ENCODE measurements at places on chromosomes 1 and 21.

- DNase-seq: no peak
Observed at GRCh38 chr1:12170263-12170671, 3.5 kb downstream of the TNFRSF1B start.

- no peak for DNase-seq
Observed at GRCh38 chr1:26978901-26979300, 14.6 kb upstream of the TRNP1 start.

DNA sequence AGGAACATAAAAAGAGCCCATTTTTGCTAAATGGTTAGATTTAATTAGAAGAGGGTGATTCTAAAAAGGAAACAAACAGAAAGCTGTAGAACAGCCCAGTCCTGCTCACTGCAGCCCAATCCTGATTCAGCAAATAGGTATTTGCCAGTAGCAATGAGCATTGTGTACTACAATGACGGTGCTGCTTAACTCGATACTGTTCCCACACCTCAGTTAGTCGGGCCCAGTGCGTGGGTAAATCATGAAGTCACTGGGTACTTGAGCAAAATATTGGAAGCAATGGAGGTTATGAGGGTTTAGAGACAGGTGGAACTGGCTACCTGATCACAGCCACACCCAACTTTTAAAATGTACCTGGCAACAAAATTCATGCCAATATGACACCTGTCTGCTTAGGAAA is 101.5 kb upstream of the ADGRL2 start:
- peak; percentile 82 for DNase-seq

DNA sequence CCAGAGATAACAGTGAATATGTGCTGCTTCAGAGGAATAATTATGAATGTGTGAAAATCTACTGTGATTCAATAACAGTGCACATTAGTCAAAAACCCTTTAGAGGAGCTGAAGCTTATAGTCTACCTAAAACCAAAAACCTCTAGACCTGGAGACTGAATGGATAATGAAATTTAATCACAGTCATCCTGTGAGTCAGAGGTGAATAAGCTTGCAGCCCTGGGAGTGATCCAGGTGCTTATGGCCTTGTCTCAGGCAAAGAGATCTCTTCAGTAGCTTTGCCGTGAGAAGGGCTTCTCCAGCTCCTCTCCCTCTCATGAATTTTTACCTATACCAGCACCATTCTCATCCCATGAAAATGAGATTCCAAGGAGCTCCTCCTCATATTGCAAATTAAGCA is 81.3 kb upstream of the RGS4 start:
- no peak for DNase-seq

DNA sequence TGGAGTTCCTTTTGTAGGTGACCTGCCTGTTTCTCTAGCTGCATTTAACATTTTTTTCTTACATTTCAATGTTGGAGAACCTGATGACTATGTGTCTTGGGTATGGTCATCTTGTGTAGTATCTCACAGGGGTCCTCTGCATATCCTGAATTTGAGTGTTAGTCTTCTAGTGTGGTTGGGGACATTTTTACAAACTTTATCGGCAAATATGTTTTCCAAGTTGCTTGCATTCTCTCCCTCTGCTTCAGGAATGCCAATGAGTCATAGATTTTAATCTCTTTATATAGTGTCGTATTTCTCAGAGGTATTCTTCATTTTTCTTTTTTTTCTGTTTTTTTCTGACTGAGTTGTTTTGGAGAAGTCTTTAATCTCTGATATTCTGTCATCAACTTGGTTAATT is 684.0 kb downstream of the NCAM2 start:
- peak; percentile 3 for DNase-seq

GRCh38 chr21:32206631-32207405 is 72.0 kb downstream of the MIS18A start:
- DNase-seq: no peak

GRCh38 chr21:38902608-38903445 is 97.1 kb downstream of the ETS2 start:
- no peak for DNase-seq

GRCh38 chr1:204439621-204440375 is 28.2 kb upstream of the PPP1R15B start:
- DNase-seq: no peak

- DNase-seq: no peak
Observed at GRCh38 chr1:151326619-151327222, 495 bp downstream of the PI4KB start.

Data from skeletal muscle cell (primary cell).